Activated naive CD8-positive, alpha-beta T cell treated with anti-CD3 and anti-CD28 coated beads for 36 hours (primary cell): ENCODE measurements at places on chromosomes 6 and 20. TPM values are rescaled to one million over a fixed set of nuclear protein-coding genes. Genes with fewer than 3 reads are reported as not detected.

DNA sequence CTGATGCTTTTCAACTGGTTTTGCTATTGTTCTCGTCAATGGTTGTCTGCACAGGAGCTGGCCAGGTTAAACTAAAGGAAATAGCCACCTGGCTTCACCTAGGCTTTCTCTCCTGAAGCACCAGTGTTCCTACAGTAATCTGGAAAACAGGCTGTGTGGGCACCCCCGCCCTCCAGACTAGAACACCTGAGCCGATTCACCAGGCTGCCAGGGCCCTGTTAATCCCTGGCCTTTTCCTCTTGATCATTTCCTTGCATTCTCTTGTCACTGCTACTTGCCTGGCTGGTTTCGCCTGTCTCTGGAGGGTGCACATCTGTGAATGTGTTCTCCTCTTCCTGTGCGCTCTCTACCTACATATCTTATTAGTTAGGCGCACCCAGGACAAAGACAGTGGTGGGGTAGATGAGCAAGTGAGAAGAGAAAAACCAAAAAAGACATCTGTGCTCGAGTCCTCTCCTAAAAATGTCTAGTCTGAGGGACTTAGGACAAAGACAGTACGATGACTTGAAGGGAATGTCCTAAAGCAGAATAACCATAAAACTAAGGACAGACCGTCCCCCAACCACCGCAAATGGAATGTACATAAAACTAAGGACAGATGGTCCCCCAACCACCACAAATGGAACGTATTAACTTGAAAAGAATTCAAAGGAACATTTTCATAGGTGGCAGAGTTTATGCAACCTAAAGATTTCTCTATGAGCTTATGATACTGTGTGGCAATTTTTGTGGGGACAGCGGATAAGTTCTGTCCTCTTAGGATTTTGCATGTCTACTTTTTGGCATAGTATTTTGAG is 45.9 kb upstream of the EMILIN3 start:
- no peak overlapping the region for H3K27ac ChIP-seq
- no peak overlapping the region for H3K4me3 ChIP-seq
- H3K27me3 ChIP-seq = no peaks in the 10 kb centered on the region
- H3K36me3 ChIP-seq = peaks cover 9% of the 10 kb centered on the region

- H3K4me3 ChIP-seq = peak overlapping the region; percentile 97
- peaks cover 3% of the 10 kb centered on the region for H3K27me3 ChIP-seq
- peaks cover 40% of the 10 kb centered on the region for H3K4me1 ChIP-seq
- no peak for DNase-seq
- peak overlapping the region; percentile 93 for H3K27ac ChIP-seq
These were observed 933 bp downstream of the SSR1 start for GRCh38 chr6:7311917-7312615.

The NKX2-4 gene
- not detected for total RNA-seq

DNA sequence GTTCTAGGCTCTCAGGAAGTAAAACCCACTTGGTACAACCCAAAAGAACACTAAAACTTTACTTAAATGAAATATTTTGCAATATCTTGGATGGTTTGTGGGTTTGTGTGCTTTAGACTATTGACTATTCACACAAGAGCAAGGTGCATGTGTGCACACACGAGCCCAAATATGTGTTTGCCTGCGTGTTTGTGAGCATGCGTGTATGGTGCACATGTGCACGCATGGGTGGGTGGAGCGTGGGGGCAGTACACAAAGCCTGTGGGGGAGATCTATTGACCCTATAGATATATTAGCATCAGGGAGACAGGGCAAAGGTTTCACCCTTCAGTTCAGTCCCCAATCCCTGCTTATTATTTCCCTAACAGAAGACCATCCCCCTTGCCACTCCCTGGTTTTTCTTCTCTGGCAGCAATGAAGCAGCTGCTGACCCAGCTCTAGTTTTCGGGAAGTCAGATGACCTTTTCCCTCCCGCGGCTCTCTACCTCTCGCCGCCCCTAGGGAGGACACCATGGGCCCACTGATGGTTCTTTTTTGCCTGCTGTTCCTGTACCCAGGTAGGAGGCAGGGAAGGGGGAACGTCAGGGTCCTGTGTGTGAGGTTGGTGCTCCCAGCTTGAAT is at the start of gene C2:
C2 (plus strand) TSS at position 476 of the 621 bp plus-strand sequence; CDS start at position 512, 36 bp downstream.
- H3K36me3 ChIP-seq = no peaks in the 10 kb centered on the region
- no peak within 1 kb of the TSS for H3K27ac ChIP-seq
- no peaks in the 10 kb centered on the region for H3K27me3 ChIP-seq
- peaks cover 2% of the 10 kb centered on the region for H3K4me1 ChIP-seq

GRCh38 chr20:38674765-38675133 is 49.5 kb upstream of the SLC32A1 start:
- peak overlapping the region; percentile 69 for H3K4me3 ChIP-seq
- no peak for DNase-seq
- no peaks in the 10 kb centered on the region for H3K36me3 ChIP-seq
- peaks cover 45% of the 10 kb centered on the region for H3K27me3 ChIP-seq
- H3K4me1 ChIP-seq = peaks cover 6% of the 10 kb centered on the region

The SAPCD1 gene
- total RNA-seq = 7.6 TPM

The PBOV1 gene
- not detected for total RNA-seq

GRCh38 chr6:44250718-44251123 is 3.8 kb downstream of the HSP90AB1 start:
- peaks cover 25% of the 10 kb centered on the region for H3K27me3 ChIP-seq
- DNase-seq = no peak
- H3K4me3 ChIP-seq = peak overlapping the region; percentile 97
- H3K4me1 ChIP-seq = peaks cover 74% of the 10 kb centered on the region
- H3K27ac ChIP-seq = peak overlapping the region; percentile 100

DNA sequence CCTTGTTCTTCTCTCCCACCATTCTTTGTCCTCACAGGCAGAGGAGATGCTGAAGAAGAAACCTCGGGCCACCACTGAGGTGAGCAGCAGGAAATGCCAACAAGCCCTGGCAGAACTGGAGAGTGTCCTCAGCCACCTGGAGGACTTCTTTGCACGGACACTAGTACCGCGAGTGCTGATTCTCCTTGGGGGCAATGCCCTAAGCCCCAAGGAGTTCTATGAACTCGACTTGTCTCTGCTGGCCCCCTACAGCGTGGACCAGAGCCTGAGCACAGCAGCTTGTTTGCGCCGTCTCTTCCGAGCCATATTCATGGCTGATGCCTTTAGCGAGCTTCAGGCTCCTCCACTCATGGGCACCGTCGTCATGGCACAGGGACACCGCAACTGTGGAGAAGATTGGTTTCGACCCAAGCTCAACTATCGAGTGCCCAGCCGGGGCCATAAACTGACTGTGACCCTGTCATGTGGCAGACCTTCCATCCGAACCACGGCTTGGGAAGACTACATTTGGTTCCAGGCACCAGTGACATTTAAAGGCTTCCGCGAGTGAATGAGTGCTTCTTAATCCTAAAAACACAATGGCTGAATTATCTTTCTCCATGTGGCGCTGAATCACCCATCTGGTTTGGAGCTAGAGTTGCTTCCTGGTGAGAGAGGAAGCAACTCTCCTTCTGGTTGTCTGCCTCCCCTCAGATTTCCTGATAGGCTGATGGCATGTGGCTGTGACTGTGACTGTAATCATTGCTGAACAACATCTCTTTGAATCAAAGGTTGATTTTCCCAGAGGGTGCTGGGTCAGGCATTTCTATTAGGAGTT is 4.6 kb downstream of the MAD2L1BP start:
- no peak overlapping the region for H3K4me3 ChIP-seq
- no peaks in the 10 kb centered on the region for H3K27me3 ChIP-seq
- DNase-seq = no peak
- peaks cover 29% of the 10 kb centered on the region for H3K4me1 ChIP-seq
- peaks cover 37% of the 10 kb centered on the region for H3K36me3 ChIP-seq
- H3K27ac ChIP-seq = no peak overlapping the region

The CST1 gene
- total RNA-seq = not detected

GRCh38 chr20:5919626-5920544 is 30.4 kb downstream of the TRMT6 start:
- no peak overlapping the region for H3K4me3 ChIP-seq
- H3K36me3 ChIP-seq = no peaks in the 10 kb centered on the region
- DNase-seq = no peak
- H3K4me1 ChIP-seq = peaks cover 23% of the 10 kb centered on the region

DNA sequence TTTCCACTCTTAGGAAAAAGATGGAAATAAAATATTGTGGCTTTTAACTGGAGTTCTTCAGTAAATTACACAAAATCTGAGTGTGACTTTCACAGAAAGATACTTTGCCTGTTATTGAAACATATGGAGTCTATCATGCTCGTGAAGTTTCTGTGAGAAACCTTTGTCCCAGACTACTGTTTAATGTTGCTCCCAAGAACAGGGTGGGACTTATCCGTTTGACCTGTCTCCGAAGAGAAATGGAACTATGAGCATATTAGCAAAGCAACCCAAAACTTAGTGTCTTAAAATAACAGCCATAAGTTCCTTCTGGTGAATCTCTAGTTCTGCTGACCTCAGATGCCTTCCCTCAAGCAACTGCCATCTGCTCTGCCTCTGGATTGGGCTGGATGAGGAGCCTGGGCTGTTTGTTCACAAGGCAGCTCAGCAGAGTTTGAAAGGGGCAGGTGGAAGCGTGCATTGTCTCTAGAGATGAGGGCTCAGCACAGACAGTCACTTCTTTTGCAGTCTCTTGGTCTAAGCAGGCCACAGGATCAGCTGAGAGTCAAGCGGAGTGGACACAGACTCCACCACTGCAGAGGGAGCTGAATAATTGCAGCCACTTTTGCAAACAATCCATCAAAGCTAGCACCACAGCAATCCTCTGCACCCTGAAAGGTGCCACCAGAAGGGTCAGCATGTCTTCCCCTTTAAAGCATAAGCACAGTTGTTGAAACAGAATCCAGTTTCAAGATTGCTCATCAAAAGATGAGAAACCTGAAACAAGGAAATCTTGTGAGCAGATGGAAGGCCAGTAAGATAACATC is 52.8 kb downstream of the MYB start:
- no peak overlapping the region for H3K4me3 ChIP-seq
- H3K36me3 ChIP-seq = peaks cover 2% of the 10 kb centered on the region
- peaks cover 15% of the 10 kb centered on the region for H3K4me1 ChIP-seq
- no peaks in the 10 kb centered on the region for H3K27me3 ChIP-seq
- no peak overlapping the region for H3K27ac ChIP-seq

DNA sequence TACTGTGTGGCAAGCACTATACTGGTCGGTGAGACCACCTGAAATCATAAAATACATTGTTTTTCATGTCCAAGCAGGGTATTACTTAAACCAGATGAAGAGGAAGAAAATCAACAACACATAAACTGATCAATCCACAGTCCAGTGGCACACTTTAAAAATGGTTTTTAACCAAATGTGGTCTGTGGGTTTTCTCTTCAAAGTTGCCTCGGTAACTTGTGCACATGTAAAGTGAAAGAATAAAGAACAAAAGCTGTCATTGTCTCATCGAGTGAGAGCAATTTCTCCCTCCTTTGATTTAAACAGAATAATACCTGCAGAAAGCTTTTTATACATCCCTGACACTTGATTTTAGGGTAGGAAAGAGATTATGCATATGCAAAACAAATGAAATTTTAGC is 3.7 kb downstream of the FLRT3 start:
- no peaks in the 10 kb centered on the region for H3K36me3 ChIP-seq
- no peaks in the 10 kb centered on the region for H3K4me1 ChIP-seq
- H3K27me3 ChIP-seq = peaks cover 7% of the 10 kb centered on the region

The RRAGD gene
- total RNA-seq = 16.0 TPM

DNA sequence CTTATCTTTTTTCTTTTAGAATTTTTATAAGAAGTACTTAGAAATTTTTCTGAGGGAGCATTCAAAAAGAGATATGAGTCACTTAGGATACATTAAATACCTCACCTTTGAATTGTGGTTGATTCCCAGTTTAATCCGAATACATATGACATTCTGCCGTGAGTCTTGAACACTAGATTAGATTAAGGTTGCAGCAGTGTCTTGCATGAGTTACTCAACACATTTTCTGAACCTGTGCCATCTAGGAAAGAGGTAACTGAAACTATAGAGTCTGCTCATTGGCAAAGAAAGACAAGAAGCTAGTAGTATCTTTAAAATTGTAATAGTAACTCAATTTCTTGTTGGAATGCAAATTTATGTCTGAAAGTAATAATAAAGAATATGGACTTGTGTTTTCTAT is 14.9 kb downstream of the PEX3 start:
- no peak overlapping the region for H3K27ac ChIP-seq
- H3K36me3 ChIP-seq = peaks cover 40% of the 10 kb centered on the region
- H3K4me3 ChIP-seq = no peak overlapping the region
- H3K27me3 ChIP-seq = no peaks in the 10 kb centered on the region
- no peak for DNase-seq

GRCh38 chr6:31687860-31688693 is 7.2 kb upstream of the LY6G5C start:
- no peak overlapping the region for H3K27ac ChIP-seq
- no peaks in the 10 kb centered on the region for H3K27me3 ChIP-seq
- no peak overlapping the region for H3K4me3 ChIP-seq
- H3K4me1 ChIP-seq = peaks cover 2% of the 10 kb centered on the region

The OPRM1 gene
- not detected for total RNA-seq

DNA sequence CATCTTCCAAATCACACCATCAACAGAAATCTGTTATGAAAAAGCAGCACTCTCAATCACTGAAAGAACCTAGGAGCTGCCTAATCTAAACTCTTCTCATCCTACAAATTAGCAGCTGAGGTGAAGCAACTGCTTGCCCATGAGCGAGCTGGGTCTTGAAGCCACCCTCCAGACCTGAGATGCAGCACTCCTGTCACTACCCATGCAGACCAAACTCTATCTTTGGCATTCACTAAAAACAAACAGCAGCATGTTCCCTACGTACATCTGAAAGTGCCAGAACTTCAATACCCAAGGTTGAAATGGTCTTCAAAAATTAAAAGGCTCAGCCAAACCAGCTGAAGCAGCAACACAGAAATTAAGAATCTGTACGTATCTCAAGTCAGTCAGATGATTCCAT is 14.3 kb downstream of the ADNP start:
- H3K27ac ChIP-seq = peak overlapping the region; percentile 12
- no peak overlapping the region for H3K4me3 ChIP-seq
- H3K4me1 ChIP-seq = peaks cover 75% of the 10 kb centered on the region
- no peaks in the 10 kb centered on the region for H3K27me3 ChIP-seq

The DDX27 gene
- 67.6 TPM for total RNA-seq
